Right lung (tissue), 10 donors: ENCODE measurements at places on chromosomes 13 and 19.

GRCh38 chr19:50777830-50778303, 7.6 kb downstream of the GPR32 start:
- no peak for DNase-seq

DNA sequence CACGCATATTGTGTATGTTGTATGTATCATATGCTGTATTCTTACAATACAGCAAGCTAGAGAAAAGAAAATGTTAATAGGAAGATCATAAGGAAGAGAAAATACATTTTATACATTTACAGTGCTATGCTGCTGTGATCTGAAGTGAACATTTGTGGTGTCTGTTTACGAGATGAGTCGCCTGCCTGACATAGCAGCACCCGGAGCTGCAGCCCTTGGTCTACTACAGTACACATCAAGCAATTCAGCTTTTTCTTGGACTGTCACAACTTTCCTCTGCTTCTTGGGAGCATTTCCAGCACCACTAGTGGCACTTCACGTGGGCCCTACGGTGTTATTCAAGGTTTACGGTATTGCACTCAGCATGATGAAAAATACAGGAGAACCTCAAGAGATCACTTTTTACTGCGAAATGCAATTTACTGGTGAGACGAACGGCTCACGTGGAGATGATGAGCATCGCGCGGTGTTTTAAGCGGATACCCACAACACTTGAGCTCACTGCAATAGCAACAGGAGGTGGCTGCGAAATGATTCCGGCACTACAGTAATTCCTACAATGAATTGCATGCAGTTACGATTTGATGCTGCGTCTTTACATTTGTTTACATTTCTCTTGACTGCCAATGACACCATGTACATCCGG, 308.4 kb downstream of the FGF9 start:
- no peak for DNase-seq

GRCh38 chr13:107124129-107124718, 556.3 kb upstream of the ARGLU1 start:
- no peak for DNase-seq

DNA sequence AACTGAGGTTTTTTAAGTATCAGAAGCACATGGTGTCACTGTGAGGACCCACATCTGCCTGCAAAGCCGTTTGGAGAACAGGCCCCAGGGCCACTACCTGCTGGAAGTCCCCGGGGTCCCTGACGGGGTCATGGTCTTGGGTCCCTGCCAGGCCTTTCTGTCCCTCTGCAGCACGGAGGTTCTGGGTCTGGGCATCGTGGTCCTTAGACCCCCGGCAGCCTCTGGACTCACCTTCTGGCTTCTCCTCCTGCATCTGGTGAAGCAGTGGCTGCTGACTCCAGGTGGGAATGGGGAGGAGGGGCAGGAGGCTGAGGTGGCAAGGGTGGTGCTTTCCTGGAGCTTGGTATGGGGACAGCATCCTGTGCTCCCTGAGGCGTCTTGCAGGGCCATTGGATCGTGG, 198.6 kb downstream of the TEX29 start:
- DNase-seq = no peak

DNA sequence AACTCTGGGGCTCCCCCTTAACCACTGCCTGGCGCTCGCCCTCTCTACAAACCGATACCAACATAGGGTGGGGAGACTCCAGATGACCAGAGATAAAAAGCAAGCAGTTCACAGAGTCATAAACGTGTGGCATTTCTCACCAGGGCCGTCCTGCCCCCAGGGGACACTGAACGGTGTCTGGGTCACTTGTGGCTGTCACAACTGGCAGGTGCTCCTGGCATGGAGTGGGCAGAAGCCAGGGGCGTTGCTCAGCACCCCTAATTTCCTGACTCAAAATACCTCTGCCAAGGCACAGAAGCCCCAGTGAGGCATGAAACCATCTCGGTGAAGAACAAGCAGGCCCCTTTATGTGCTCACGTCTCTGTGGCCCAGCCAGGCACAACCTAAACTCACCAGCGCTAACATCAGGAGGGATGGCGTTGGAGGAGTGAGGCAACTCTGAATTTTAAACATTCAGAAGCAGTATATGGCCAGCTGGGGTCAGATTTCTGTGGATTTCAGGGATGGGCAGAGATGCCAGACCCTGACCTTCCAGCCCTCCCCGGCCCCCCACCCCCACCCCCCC, 1.8 kb downstream of the PIP5K1C start:
- DNase-seq = no peak

DNA sequence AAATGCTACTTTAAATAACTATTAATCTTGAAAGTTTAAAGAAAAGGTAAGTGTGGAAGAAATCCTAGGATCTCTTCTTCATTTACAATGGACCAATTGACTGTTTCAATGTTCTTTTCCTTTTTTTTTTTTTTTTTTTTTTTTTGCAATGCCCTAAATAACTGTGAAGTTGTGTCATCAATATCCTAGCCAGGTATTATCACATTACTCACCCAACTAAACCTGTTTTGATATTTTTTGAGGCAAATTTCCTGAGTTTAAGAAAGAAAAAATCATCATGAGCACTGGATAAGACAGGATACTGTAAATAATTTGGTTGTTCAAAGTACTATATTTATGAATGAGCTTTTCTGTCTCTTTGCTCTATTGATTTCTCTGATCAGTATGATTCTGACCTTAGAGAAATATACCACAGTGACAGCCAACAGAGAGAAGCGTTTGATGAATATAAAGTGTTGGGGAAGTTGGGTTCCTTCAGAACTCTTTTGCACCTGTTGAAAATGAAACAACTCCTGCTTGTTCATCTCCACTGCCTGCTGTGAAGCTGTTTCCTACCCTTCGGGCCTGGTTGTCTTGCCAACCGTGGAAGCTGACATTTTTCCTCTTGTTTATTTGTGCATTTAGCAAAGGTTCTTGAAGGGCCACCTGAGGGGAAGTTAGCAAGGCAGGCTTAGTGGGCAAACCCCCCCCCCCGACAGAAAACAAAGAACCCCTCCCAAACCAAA, 1220.5 kb upstream of the SLC10A2 start:
- no peak for DNase-seq

DNA sequence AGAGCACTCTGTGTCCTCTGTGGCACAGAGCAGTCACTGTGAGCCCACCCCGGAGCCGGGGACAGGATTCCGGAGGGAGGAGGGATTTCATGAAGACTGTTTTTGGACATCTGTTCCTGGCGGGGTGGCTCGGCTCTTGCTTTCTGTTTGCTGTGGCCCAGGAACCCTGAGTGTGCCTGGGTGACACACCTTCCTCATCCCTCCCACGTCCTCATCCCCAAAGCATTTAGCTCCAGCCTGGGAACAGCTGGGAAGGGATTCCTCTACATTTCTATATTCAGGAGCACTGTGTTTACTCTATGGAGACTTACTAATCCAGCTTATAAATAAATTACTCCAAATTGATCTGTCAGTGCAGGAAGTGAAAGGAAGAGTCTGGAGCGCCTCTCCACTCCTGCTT, 97.8 kb upstream of the UBL3 start:
- DNase-seq = no peak

DNA sequence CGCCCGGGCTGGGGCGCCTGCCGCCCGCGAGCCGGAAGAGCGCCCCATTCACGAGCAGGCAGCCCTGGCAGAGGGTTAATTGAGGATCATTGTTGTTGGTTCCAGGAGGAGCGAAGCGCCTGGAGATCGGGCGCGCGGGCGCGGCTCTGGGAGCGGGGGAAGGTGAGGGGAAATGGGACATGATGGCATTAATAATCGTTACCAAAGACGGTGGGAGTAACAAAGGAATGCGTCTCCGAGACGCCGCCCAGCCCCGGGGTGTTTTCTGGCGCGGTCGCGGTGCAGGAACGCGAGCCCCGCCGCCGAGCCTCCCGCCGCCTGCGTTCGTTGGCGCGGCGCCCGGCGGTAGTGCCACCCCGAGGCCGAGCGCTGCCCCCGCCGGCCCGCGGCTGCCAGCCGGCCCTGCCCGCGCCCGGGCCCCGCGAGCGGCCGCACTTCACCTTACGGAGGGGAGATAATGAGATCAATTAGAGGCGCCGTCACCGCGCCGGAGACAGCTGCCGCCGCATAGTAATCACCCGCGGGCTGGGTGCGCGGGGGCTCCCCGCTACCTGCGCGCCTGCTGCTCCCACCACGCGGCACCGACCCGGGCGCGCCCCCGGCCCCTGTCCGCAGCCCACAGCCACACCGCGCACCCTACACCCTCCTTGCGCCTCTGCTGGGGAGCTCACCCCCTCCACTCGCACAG, 2.8 kb downstream of the ZNF536 start:
- DNase-seq = peak; percentile 16

- DNase-seq = no peak
Measured at GRCh38 chr13:31057403-31058033, 104.2 kb downstream of the HSPH1 start.

- DNase-seq = no peak
Measured at GRCh38 chr19:35053667-35054293, 12.3 kb downstream of the HPN start.
